ENCODE measurements at places on chromosomes 2 and 18.

DNA sequence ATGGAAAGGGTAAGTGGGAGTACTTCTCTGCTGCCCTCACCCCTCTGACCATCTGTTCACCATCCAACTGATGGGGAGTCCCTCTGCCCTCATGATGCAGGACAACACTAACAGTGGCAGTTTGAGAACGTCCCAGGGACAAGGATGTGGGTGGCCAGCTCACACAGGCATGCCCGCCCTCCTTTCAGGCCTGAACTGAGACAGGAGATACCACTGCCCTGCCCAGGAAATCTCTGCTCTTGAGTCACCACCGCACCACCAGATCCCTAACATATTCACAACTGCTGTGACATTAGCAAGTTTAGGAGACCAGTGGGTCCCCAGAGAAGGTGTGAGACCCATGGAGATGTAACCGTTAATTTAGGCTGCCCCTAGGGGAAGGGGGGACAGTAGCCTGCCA, 66.2 kb downstream of the TRAPPC8 start:
- DNase-seq: no peak

GRCh38 chr2:64866797-64867196, 122.4 kb upstream of the SLC1A4 start:
- DNase-seq: peak; percentile 77

DNA sequence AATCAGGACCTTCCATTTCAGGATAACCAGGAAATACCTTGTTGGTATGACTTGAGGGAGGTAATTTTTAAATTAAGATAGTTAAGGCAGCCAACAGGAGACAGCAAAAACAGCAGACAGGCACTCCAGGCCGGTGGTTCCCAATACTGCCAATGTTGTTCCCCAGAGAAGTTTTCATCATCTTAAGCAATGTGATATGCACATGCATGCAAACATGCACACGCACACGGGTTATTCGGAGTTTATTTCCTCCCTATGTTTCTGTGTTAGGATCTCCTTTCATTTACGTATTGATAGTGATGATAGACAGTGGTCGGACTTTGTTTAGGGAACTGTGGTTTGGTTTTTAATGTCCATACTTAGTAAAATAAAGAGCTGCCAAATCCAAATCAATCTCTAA, 55.3 kb downstream of the STEAP3 start:
- DNase-seq: no peak

- DNase-seq: no peak
Observed at GRCh38 chr18:74546007-74546406, 11.7 kb downstream of the CNDP1 start.

DNA sequence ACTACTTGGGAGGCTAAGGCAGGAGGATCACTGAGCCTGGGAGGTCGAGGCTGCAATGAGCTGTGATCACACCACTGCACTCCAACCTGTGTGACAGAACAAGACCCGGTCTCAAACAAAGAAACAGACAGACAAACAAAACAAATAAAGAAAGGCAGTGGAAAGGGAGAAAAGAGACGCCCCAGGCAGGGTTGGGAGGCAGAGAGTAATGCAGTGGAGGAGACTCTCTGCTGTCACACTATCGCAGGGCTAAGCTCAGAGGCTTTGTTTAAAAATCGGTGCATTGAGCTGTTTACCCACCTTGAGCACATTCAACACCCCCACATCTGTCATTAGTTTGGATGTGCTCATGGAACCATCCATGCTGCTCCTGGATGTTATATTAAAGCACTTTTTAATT, 84.2 kb upstream of the RMP24 start:
- DNase-seq: no peak

- DNase-seq: no peak
Observed at GRCh38 chr18:67218556-67218955, 298.0 kb downstream of the DSEL start.

- no peak for DNase-seq
Observed at GRCh38 chr2:189574793-189575475, 5.7 kb downstream of the SLC40A1 start.

DNA sequence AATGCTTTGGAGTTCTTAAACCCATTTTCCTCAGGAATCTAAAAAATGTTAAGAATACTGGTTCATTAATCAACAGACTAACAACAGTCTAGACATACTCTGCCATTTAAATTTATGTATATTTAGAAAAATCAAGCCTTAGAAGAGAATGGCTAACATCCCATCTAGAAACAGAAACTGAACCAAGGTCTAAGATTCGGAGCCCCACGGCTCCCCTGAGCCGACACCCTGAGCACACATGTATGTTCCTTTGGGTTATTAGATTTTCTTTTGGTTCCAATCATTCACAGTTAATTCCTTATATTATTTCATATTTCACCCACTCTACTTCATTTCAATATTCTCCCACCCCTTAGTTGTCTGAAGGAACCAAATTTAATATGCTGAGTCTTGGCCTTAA, 94.8 kb upstream of the HNRNPA3 start:
- no peak for DNase-seq

- no peak for DNase-seq
Observed at GRCh38 chr2:17520761-17521160, 2.5 kb upstream of the RAD51AP2 start.

- DNase-seq: no peak
Observed at GRCh38 chr18:77851802-77852201, 602.2 kb downstream of the GALR1 start.

DNA sequence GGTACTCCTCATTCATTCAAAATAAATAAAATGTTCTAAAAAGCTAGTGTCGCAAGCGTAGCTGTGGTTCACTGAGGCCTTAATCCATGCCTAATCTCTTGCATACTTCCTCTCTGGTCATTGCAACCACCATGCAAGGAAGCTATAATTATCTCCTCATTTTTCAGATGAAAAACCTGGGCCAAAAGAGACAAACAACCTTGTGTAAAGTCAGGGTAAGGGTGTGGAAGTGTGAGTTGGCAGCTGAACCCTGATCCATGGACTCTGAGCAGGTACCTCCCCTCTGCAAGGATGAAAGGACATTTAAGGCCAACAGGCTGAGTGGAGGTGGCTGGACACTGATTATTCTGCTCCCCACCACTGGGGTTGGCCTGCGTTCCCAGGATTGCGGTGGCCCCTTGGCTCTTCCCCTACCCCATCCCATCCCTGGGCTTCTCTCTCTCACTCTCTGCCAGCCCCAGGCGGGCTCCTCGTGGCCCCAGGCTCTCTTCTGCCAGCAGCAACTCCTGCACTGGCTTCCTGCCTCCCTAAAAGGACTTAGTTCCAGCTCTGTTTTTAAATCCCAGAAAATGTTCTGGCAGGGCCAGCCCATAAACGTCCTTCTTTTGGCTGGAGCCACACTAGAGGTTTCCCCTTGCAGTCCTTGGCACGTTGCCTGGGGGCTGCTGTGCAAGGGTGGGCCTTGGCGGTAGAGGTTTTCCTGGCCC, 72.0 kb upstream of the AFF3 start:
- DNase-seq: no peak

DNA sequence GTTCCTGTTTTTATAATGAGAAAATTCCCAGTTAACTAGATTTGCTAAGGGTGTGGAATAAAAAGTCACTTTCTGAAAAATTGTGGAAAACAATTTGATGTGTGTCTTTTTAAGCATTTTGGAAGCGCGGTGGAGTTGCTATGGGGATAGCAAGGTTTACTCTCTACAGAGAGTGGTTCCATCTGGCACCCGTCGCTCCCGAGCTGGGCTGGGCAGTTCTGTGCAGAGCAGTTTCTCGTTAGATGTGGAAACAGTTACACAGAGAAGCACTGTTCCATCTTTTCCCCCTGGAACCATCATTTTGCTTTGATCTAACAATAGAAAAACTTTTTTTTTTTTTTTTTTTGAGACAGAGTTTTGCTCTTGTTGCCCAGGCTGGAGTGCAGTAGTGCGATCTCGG, 17.4 kb downstream of the LDLRAD4 start:
- no peak for DNase-seq
